ENCODE measurements at places on chromosomes 7 and 10.

DNA sequence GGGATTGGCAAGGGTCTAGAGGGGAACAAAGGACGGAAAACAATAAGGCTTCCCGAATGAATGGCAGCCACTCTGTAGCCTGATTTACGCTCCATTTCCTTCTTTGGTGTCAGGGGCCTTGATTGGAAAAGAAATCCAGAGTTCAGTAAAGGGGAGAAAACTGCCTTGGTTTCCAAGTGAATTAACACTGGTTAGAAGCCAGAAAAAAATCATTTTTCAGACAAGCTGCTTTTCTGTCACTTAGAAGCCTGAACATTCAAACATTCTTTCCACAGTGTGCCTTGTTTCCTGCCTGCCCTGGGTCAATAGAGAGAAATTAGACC lies 283 bp upstream of the TRDMT1 start:
- DNase-seq = no peak

- no peak for DNase-seq
Measured at GRCh38 chr10:6102128-6102527, 13.3 kb downstream of the RBM17 start.

DNA sequence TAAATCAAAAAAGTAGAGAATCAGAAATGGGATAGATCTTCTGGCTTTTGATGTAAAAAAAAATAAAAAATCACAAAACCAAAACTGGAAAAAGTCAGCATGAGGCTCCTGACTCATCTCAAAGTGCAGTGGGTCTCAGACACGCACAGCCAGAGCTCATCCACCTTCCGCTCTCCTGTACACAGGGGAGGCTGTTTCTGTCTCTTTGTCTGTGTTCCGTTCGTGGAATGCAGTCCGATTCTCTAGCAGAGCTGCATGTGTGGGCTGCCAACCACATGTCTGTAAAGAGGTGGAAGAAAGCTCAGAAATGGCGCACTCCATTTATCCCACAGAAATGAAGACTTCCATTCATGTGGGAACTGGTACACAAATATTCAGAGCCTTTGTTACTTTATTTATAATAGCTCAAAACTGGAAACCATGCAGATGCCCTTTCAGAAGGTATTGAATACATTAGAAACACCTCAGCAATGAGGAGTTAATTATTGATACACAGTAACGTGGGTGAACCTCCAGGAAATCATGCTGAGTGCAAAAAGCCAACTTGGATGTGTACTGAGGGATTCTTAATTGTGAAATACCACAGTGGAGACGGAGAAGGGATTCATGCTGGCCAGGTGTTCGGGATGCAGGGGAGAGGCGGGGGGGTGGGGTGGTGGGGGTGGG lies 123.3 kb downstream of the TRRAP start:
- no peak for DNase-seq

DNA sequence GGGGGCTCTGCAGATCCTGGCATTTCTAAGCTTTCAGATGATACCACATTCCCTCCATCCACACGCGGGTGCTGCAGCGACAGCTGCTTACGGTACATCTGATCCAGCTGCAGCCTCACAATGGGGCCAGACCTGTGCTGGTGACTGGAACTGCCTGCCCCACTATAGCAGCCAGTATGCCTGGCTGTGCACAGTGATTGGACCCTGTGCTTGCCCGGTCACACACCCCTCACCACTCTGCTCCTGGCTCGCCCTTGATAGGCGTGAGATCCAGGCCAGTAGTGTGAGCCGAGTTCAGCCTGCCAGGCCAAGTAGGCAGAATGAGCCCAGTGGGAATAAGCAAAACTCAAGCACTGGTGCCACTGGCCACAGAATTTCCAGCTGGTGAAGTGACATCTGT lies 164.8 kb downstream of the NRBF2 start:
- DNase-seq = no peak

DNA sequence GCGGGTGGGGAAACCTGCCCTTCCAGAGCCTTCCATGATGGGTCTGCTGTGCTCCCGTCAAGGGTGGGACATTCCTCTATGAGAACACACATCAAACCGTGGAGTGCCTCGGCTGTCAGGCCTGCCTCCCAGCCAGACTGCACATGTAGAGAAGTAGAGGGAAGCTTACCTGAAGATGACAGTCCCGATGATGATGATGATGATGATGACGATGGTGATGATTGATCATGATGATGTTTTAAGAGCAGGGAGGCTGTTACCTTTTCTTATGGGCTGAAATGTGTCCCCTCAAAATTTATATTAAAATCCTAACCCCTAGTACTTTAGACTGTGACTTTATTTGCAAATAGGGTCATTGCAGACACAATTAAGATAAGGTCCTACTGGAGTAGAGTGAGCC lies 76.1 kb upstream of the ANLN start:
- no peak for DNase-seq

- no peak for DNase-seq
Measured at GRCh38 chr10:6221971-6222751, 19.4 kb downstream of the PFKFB3 start.

DNA sequence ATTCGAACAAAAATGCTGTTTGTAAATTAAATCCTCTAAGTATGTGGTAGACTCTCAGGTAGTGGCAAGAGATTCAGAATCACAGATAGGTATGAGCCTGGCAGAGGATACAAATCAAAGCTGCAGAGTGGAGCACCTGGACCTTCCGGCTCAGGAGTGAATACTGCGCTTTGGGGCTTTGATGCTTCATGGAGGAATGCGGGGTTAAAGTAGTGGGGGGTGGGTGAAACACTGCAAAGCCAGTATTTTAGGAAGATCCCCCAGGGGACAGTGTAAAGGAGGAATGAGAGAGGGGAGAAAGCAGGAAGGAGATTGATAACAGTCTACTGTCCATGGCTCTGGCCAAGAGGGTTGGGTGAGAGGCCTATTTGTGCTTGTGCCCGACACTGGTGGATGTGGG lies 43.2 kb downstream of the CREB5 start:
- no peak for DNase-seq

DNA sequence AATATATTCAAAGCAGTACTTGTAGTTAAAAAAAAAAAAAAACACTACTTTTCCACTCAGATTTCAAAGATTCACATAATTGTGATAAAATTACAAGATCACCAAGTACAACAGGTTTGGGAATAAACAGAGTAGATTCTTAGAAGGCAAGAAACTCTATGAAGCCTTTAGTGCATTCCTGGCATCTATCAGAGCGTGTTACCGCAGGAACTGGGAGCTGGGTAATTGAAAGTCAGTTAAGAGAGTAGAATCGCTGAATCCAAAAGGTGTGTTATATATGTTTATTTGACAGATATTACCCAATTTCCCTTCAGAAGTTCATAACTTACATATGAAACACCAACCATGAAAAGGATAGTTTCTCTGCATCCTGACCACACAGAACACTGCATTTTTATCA lies 159.2 kb upstream of the PLXNA4 start:
- no peak for DNase-seq

GRCh38 chr10:127734753-127735152 lies 2.2 kb upstream of the FOXI2 start:
- no peak for DNase-seq

DNA sequence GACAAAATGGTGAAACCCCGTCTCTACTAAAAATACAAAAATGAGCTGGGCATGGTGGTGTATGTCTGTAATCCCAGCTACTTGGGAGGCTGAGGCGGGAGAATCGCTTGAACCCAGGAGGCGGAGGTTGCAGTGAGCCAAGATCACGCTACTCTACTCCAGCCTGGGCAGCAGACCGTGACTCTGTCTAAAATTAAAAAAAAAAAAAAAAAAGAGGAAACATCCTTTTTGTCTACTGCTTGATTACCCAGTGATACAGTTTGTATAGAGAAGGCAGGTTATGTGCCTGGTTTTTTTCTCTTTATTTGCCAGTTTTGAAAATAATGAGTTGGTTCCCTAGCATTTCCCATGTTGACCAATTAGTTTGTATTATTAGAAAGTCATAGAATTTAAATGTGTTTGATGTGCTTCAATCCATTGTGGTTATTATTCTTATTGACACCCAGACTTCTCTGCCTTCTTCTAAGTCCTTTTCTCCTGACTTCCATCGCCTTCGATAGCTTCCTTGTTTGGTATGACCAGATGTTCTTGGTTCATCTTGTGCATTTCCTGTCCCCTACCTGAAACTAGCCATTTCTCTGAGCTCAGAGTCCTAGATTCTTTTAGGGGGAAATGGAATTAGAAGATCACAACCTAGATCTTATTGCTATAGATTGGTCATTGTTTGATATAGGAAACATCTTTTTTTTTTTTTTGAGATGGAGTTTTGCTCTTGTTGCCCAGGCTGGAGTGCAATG lies 43.2 kb downstream of the VKORC1L1 start:
- no peak for DNase-seq

GRCh38 chr7:37211097-37211880 lies 237.4 kb downstream of the ELMO1 start:
- DNase-seq = no peak

DNA sequence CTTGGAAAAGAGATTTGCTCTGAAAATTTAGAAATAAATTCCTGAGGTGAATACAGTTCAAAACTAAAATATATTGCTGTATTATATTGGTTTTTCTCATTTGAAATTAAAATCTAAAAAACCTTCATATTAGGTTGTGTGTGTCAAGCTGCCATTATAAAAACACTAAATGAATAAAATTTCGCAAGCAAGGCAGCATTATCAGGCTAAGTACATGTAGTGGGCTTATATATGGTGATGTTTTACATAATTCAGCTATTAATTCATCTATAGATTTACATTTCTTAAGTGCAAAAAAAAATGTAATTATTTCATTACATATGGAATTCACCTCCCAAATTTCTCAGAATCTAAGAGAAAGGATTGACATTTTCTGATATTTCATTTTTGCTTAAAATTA lies 5.3 kb downstream of the MEOX2 start:
- DNase-seq = no peak

- DNase-seq = no peak
Measured at GRCh38 chr7:118232837-118233236, 8.3 kb downstream of the ANKRD7 start.

DNA sequence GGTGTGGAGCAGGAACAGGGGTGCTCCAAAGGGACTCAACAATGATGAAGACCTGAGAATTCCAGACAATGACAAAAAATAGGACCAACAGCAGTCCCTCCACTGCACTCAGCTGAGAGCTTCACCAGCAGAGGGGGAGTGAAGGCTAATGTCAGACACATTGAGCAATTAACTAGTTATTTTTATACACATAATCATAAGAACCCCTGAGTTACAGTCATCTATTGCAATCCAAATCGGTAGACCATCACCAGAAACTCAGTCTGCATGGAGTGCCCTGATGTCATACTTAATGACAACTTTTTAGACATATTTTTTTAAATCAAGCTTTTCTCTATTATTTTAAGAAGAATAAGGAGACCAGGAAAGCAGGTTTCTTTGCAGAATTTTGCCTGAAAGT lies 30.6 kb upstream of the IKZF1 start:
- DNase-seq = no peak

DNA sequence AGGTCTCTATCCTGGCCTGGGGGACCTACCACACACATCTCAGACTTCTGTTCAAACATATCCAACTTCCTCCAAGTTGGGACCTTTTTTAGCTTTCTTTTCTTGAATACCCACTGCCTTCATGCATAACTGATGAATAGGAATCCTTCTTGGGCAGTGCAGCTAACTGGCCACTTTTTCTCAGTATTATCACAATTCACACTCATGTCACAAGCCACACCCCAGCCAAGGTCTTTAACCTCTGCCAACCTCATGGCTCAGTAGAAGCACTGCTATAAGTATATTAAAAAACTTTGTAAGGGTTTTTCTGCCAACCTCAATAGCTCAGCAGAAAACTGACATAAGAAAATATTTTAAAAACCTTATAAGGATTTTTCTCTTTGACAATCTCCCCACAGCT lies 44.5 kb downstream of the HHEX start:
- no peak for DNase-seq

DNA sequence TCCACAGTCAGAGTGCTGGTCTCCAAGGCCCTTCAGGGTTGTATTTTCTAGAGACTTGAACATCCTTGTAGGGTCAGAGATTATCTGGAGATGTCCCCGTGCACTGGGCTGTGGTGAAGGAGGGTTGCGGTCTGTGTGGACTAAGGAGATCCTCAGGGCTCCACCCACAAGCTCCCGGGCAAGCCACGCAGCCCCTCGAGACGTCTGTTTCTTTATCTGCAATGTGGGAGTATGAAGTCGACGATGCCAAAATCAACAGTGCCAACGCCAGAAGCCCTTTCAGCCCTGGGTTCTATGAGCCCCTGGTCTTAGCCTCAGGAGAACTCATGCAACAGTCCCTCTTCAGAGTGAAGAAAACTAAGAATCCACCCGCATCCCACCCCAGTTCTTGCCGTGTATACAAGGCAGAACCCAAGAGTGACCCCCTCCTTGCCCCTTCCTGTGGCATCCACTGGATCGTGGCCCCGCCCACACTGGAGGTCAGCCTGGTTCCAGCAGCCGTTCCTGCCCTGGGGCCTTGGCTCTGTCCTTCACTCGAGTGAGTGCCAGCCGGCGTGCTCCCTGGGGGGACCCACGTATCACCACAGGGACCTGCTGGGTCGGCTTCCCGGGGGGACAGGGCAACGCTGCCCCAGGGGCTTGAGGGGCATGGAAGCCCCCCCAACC lies 6.0 kb upstream of the SHH start:
- DNase-seq = no peak

DNA sequence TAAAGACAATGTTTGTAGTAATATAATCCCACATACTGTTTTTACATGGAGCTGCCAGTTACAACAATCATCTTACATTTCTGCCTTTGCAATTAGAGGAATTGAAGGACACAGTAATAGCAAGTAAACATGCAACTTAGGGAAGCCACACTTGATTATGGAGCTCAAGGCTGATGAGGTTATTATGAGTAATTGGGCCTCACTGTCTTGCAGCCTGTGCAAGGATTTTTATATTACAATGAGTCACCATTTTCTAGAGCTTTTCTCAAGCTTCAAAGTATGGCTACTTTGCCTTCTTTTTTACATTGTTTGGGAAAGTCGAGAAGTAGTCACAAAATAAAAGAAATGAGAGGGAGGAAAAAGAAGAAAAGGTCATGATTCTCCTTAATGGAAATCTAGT lies 226.4 kb downstream of the KIAA1217 start:
- no peak for DNase-seq

- DNase-seq = no peak
Measured at GRCh38 chr7:98202367-98203195, 8.7 kb upstream of the BHLHA15 start.

- DNase-seq = no peak
Measured at GRCh38 chr10:124117511-124117785, 24.1 kb upstream of the CHST15 start.

DNA sequence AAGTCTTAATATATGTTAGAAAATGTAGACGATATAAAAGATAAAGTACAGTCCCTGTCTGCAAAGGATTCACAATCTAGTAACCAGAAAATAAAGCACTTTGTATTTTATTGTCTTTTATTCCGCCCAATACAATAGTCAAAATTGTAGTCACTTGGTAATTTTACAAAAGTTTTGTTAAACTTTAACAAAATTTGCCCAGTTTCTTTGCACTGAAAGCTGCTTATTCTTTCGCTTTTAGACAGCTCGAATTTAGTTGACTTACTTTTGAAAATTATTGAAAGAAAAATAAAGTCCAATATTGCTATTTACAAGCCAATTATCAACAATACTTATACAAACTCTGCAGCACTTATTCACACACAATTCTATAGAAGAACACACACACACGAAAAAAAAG lies 534.9 kb upstream of the LRRTM3 start:
- no peak for DNase-seq

- peak; percentile 58 for DNase-seq
Measured at GRCh38 chr10:26090026-26090425, 126.5 kb upstream of the GAD2 start.

Measured in spinal cord (tissue), 10 donors.